H54 (cell line): ENCODE measurements at places on chromosomes 1 and 21.

GRCh38 chr1:60581455-60582220, 500.7 kb upstream of the NFIA start:
- DNase-seq: no peak

DNA sequence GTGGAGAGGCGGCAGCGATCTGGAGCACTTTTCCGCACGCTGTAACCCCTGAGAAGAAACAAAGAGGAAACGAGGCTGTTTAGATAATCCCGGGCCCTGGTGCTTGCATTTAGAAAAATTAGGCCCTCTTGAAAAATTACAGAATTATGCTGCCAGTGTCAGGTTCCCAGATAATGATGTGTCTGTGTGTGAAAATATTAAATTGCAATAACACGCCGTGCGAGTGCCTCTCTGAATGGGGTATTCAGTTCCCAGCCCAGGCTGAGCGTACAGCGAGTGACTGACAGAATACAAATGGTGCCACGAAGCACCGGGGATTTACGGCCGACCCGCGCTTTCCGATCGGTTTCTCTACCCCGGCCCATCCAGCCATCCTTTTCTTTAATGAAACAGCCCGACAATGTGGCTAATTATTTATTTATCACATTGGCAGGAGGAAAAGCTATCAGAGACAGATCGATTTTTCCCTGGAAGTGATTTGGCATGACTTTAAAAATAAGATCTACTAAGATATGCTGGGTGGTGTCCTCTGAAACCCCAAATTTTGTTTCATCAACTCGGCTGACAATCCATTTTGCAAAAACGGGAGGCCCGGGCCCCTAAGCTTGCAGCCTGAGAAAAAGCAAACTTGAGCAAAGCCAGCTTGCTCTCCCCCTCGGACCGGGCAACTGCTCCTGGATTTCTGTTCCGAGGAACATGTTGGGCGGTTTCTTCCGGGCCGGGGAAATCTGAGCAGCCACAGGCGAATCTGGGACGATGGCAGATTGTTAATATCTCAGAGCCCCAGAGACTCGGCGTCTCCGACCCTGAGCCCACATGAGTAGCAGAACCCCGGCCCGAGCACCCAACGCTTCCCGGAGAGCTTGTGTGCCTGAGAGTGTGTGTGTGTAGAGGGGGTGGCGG, 11.3 kb downstream of the PRDM16 start:
- no peak for DNase-seq

DNA sequence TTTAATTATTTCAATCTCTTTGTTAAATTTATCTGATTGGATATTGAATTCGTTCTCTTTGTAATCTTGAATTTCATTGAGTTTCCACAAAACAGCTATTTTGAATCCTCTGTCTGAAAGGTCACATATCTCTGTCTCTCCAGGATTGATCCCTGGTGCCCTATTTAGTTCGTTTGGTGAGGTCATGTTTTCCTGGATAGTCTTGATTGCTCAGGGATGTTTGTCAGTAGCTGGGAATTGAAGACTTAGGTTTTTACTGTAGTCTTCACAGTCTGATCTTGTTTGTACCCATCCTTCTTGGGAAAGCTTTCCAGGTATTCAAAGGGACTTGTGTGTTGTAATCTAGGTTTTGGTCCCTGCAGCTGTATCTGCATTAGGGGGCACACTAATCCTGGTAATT, 6.8 kb upstream of the MTARC2 start:
- DNase-seq: no peak

DNA sequence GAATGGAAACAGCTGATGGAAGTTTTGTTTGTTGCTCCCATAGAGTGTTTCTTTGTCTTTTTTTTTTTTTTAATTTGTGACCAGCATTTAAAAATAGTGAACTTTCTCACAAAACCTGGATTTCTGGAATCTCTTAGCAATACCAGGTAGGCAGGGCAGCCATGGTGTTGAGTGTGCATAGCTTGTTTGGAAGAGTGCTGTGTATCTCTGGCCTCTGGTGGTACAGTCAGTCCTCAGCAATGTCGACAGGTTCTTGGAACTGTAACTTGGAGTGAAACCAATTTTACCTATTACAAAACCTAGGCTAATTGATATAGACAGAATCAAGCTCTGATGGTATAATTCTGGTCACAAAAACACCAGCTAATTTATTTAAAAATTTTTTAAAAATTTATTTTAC, 6.7 kb downstream of the AADACL3 start:
- no peak for DNase-seq

DNA sequence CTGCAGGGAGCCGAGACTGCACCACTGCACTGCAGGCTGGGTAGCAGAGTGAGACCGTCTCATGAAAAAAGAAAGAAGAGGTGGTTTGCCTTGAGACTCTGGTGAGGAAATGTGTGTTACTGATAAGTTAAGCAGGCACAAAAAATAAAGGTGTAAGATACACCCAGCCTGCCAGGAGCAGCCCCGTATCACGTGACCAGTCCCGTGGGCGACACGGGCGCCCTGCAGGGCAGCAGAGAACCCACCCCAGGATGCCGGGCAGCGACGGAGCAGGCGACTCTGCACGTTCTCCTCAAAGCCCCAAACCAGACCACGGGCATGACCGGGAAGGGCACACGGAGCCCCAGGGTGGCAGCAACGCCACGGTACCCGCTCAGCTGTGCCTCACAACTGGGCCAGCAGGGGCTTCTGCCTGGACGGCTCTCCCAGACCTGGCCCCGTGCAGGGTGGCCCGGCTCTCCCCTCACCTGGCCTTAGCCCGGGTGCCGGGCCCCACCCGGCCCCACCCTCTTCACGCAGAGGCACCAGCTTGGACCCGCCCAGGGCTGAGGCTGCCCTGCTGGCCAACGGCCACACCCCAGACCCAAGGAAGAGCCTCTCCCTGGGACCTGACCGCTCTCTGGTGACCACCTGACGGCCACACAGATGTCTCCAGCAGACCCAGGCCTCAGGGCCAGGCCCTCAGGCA, 8.1 kb upstream of the TNFRSF4 start:
- no peak for DNase-seq

DNA sequence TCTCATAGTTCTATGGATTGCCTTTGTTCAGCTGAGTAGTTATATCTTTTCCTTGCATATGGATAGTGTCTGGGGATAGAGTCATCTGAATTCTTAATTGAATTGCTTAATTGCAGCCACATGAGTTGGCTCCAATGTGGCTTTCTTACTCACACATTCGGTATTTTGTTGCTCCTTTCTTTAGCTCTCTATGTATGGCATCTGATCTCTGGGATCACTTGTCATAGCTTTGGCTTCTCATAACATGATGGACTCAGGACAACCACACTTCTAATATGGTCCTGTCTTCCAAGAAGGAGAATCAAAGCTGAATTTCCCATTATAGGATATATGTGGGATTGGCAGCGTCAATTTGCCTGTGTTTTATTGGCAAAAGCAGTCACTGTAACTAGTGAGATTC, 716.2 kb downstream of the NCAM2 start:
- DNase-seq: no peak

DNA sequence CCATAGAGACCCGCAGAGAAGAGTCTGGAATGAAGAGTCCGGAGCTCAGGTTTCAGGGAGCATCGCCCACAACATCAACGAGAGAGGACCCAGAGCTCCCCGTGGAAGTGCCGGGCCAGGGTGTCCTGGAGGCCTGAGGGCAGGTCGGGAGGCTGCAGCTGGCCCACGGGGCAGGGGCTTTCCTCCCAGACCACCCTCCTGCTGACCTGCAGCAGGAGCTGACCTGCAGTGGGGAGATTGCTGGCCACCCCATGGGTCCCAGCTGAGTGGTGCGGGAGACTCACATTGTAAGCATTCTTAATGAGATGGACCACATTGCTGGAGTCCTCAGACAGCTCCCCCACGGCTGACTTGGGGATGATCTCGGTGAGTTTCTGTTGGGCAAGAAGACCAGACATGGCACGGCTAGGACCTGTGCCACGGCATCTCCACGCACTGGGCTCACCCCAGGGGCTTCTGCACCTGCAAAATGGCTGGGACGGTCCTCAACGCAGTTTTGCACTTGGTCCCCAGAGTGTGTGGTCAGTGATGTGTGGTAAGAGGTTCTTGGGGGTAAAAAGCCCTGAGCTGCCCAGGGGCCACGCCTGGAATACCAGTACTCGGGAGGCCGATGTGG, 21.3 kb upstream of the PTTG1IP start:
- no peak for DNase-seq
